Naive thymus-derived CD4-positive, alpha-beta T cell (primary cell): ENCODE measurements at places on chromosomes 1 and 21.

DNA sequence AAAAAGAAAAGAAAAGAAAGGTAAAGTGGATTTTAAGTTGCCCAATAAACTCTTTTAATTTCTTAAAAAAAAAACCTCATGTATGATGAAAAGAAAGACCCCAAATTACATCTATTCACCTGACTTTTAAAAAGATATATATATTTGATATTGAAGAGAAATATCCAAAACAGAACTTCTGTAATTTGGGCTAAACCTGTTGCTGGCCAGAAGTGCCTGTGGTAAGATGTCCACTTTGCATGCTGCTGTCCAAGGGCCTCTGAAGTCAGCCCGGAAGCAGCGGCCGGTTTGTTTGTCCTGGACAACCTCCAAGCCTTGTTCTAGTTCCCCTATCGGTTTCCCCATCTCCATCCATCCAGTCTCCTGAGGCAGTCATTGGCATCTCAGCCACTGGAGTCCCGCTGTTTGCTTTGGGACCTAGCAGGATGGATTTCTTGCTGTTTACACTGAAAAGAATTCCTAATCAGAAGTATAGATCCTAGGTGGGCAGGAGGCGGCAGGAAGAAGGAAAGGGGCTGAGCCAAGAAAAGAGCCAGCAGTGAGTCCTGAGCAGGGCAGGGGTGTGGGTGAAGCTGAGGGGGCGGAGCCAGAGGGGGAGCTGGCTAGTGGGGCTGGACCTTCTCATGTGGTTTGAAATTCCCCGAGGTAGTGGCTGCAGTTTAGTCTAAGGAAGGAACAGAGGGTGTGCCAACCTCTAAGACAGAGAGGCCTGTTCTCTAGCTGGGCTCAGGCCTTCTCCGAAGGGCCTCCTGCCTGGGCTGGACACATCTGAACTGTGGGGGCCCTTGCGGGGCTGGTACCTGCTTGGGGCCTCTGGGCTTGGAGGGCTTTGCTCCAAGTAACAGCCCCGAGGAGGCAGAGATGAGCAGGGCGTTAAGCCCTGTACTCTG is 3.3 kb downstream of the NCMAP start:
- no peak for DNase-seq

DNA sequence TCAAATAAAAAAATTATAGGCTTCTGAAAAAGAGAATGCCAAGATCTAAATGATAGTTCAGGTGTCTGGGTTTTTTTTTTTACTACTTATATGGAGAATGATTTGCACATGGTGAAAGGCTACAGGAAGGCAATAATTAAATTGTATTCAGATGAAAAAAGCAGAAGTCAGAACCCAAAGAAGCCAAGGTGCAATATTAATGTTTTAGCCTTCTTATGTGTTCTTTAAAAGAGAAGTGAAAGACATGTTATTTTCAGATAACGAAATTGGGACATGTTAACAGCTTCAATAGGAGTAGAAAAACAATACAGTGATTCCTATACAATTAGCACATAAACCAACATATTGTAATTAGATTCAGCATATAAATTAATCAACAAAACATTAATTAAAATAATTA is 452.9 kb upstream of the PRMT6 start:
- no peak for DNase-seq

DNA sequence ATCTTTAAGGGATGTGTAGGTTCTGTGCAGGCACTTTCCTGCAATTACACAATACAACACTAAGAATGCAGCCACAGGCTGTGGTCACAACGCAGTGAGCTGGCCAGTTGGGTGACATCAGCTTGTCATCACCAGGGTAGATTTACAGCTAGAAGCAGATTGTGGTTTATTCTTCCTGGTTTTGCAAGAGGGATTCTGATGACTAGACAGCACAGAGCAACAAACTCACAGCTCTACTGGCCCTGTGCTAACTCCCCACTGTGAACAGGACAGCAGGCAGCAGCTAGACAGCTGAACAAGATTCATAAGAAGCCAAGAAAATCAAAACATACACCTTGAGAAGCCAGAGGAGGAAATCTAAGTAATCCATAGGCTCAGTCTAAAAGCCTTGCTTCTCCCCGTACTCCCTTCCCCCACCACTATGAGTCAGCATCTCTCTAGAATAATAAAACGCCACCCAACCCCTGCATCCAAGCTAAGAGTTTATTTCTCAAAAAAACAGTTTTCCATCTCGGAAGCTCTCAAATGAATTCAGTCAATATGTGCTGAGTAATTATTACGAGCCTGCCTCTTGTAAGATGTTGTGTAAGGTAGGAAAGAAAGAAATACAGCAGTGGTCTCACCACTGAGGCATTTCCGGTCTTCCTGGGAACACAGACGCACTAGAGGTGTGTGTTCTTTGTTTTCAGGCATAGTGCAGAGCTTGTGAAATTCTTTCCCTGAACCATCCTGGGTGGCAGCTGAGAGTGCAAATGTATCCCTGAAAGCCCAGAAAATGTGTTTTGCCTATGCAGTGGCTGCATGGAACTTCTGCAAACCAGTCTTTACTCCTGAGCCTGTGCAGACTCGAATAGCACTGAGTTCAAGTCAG is 162.8 kb downstream of the NTPCR start:
- no peak for DNase-seq

DNA sequence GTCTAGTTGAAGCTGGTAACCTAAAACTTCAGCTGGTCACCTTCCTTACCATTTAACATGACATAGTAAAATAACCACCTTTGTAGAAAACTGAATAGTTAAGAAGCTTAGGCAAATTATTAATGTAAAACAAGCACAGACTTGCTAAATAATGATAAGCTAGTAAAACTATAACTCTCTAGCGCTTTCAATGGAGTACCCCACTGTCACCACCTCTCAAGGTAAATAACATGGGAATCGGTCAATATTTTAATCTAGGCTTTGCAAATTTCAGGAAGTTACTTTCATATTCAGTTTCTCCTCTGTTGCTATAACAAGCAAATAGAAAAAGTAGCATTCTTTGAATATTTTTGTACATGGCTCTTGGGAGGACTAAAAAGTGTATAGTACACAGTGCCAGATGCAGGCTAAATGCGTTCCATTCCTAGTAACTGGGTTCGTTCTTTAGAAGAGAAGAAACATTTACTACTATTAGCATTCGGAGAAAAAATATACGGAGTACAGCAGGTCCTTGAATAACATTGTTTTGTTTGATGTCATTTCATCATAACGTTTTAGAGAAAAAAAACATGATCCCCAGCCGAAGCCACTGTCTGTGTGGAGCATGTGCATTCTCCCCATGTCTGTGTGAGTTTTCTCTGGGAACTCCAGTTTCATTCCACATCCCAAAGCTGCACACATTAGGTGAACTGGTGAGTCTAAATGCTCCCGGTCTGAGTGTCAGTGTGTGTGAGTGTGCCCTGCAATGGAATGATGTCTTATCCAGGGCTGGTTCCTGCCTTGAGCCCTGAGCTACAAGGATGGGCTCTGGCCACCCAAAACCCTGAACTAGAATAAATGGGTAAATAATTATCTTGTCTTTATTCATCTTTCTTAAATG is 52.5 kb downstream of the EPRS1 start:
- no peak for DNase-seq

DNA sequence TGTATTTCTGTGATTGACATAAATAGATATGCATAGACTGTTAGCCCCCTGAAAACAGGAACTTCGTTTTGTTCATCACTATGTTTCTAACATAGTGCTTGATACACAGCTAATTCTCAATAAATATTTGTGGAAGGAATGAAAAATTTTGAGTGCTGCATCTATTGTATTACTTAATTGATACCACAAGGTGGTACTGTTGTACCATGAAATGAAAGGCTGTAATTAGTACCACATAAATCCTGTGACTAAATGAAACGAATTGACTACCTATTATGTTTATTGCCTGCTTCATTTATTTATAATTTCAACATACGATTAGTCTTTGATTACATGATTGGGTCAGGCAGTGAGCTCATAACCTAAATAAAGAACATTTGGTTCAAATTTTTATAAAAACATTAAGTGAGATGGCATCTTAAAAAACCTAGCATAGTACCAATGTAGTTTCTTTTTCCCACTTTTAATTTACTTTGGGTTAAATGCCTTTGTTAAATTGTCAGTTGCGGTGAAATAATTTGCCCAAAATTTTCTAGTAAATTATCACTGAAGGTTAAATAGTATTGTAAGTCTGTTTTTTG is 15.0 kb upstream of the TGFB2 start:
- peak; percentile 17 for DNase-seq

- DNase-seq = no peak
These were observed 28.9 kb upstream of the FMOD start for GRCh38 chr1:203379825-203380224.

GRCh38 chr1:183234660-183235476 is 48.8 kb downstream of the LAMC2 start:
- no peak for DNase-seq

DNA sequence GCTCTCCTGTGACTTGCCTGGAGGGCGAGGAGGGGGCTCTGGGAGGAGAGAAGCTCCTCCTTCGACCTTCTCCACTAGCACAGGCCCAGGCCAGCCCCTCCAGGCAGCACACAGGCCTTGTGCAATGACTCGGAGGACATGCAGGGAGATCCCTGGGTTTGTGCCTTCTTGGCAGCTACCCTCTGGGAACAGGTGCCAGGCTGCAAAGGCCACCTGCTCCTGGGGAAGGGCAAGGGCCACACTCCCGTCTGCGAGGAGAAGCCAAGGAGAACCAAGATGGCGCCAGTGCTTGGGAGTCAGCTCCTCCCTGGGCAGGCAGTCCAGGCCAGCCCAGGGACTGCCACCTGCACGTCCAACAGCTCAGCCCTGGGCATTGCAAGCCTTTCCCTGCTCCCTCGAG is 15.3 kb downstream of the CASZ1 start:
- no peak for DNase-seq

- no peak for DNase-seq
These were observed 185.8 kb downstream of the PCP4 start for GRCh38 chr21:40053007-40053406.

GRCh38 chr21:33246963-33247362 is 17.2 kb downstream of the IFNAR2 start:
- no peak for DNase-seq

- DNase-seq = no peak
These were observed 24.1 kb upstream of the NFASC start for GRCh38 chr1:204846546-204846945.

- peak; percentile 69 for DNase-seq
These were observed 663 bp downstream of the CAMTA1 start for GRCh38 chr1:6785728-6786505.

- DNase-seq = no peak
These were observed 8.0 kb downstream of the RGL1 start for GRCh38 chr1:183812686-183813569.

DNA sequence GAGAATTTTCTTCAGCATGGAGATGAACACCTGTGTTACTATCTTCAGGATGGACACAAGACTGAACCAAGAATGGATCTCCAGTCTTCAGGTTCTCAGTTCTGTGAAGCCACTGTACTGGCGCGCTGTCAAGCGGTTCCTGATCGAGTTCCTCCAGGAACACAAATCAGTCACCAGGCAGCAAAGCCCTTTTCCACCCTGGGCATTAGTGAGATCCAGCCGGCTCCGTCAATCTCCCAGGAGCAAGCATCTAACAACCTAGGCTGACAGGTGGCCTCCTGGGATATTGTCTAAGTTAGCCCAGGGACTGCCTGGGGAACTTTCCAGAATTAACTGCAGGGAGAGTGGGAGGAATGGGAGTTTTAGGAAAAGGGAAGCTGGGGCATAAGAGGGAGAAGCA is 9.7 kb upstream of the IGFN1 start:
- DNase-seq = no peak

DNA sequence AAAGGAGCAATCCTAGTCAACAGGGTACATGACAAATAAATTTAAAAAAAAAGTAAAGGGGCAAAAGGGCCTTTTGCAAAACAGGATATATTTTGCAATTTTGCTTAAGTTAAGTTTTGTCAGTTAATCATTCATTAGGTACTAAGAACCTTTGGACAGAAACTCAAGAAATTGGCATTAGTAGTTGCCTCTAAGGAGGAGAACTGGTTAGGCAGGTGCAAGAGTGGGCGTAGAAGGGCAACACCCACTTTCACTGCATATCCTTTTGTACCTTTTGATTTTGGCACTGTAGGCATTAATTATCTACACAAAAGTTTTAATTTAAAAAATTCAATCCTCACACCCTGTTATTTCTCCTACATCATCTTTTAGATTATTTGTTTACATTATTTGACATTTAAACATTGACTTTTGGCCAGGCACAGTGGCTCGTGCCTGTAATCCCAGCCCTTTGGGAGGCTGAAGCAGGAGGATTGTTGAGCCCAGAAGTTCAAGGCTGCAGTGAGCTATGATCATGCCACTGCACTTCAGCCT is 4.3 kb downstream of the DDAH1 start:
- DNase-seq = no peak

GRCh38 chr1:155008015-155008941 is 5.7 kb downstream of the ZBTB7B start:
- DNase-seq = no peak

- peak; percentile 31 for DNase-seq
These were observed 105.4 kb downstream of the SLC45A1 start for GRCh38 chr1:8423269-8423691.

DNA sequence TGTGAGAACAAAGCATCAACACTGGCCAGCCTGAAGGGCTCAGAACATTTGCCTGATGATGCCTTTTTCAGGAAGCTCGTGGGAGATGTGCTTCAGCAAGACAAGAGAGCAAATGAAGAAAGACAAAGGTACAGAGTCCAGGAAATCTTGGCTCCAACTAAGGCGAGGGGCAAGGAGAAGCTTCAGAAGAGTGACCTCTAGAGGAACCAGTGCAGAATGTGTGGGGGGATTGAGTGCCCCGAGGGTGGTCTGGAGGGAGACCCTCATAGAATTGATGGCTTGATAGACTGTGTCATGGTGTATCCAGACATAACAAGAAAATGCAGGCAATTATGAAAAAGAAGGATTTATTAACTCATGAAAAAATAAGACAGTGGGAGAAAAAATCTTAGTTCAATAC is 15.3 kb upstream of the NLRP3 start:
- no peak for DNase-seq

- DNase-seq = no peak
These were observed 18.1 kb downstream of the PDC start for GRCh38 chr1:186442651-186443375.

- DNase-seq = peak; percentile 84
These were observed 31.3 kb downstream of the SMAP2 start for GRCh38 chr1:40404670-40405462.

- no peak for DNase-seq
These were observed 73.1 kb downstream of the MATN1 start for GRCh38 chr1:30650038-30650967.
